ENCODE measurements at places on chromosomes 4 and X. TPM values are rescaled to one million over a fixed set of nuclear protein-coding genes. Genes with fewer than 3 reads are reported as not detected.
A peak's percentile ranks its signal among the peaks of the same experiment; 100 is the strongest.

- H3K36me3 ChIP-seq = no peaks in the 10 kb centered on the region
- no peak for DNase-seq
- H3K4me1 ChIP-seq = no peaks in the 10 kb centered on the region
- H3K27me3 ChIP-seq = no peaks in the 10 kb centered on the region
- no peak overlapping the region for H3K4me3 ChIP-seq
Observed at GRCh38 chrX:35726176-35726575, 72.0 kb upstream of the MAGEB16 start.

DNA sequence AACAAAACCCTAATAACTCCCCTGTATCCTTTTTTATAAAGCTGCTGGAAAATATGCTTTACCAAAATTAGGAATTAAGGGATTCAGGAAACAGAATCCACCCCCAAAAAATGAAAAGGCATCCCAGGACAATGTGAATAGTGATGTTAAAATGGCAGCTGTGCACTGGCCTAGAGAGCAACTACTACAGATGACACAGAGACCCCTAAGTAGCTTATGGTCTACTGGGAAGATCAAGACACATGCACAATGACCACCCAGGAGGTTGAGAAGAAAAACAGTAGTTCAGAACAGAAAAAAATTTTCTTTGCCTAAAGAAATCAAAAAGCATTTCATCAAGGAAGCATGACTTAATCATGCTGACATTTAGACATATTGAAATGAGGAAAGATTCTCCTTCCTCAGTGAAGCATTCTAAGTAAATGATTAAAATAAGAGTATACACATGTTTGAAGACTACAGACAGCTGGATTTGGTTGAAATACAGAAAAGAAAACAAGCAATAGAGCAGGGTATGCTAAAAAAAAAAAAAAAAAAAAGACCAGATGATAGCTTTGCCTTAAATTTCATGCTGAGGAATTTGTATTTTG lies 117.3 kb downstream of the WDFY3 start:
- H3K4me1 ChIP-seq = no peaks in the 10 kb centered on the region
- no peak overlapping the region for H3K27ac ChIP-seq
- DNase-seq = no peak
- H3K36me3 ChIP-seq = no peaks in the 10 kb centered on the region
- H3K4me3 ChIP-seq = no peak overlapping the region

DNA sequence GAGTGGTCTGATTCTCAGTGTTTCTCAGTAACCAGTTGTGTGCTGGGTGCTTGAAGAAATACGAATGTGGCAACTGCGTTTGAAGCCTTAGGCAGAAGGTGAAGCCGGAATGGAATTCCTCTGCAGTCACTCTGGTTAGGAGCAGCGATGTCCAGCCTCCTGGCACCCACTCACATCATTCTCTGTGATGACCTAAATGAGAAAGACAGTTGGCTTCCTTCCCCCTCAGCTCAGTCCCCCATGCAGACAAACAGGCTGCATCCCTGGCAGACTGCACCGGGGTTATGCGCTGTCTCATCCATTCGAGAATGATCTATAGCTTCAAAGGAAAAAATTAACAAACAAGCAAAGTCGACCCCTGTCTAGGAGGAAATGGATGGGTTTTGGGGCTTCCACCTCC lies 170.1 kb upstream of the SCML1 start:
- no peaks in the 10 kb centered on the region for H3K4me1 ChIP-seq
- DNase-seq = no peak
- no peak overlapping the region for H3K27ac ChIP-seq
- H3K36me3 ChIP-seq = no peaks in the 10 kb centered on the region

GRCh38 chr4:27685947-27686346 lies 825.3 kb downstream of the STIM2 start:
- no peaks in the 10 kb centered on the region for H3K36me3 ChIP-seq
- no peaks in the 10 kb centered on the region for H3K4me1 ChIP-seq
- H3K27ac ChIP-seq = no peak overlapping the region
- no peak overlapping the region for H3K4me3 ChIP-seq

DNA sequence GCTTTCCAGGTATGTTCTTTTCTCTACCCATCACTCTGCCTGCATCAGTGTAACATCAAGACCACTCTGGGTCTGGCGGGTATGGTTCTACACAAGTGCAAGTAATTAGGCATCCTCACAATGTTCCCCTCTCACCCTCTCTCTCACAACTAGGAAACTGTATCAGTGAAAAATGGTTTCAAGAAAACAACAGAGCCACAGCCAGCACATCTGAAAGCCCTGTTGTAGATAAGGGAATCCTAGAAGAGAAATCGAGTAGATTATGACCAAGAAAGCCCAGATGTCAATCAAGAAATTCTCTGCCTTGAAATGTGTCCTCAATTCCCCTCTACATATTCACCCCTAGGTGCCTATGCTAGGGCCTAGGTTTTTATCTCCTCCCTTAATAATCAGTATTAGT lies 281.3 kb upstream of the ANKRD50 start:
- H3K4me1 ChIP-seq = no peaks in the 10 kb centered on the region
- H3K36me3 ChIP-seq = no peaks in the 10 kb centered on the region
- H3K27me3 ChIP-seq = no peaks in the 10 kb centered on the region
- no peak overlapping the region for H3K4me3 ChIP-seq
- DNase-seq = no peak

- H3K36me3 ChIP-seq = no peaks in the 10 kb centered on the region
- no peaks in the 10 kb centered on the region for H3K27me3 ChIP-seq
- DNase-seq = no peak
- no peak overlapping the region for H3K4me3 ChIP-seq
Observed at GRCh38 chrX:136417806-136418205, 69.9 kb upstream of the BRS3 start.

DNA sequence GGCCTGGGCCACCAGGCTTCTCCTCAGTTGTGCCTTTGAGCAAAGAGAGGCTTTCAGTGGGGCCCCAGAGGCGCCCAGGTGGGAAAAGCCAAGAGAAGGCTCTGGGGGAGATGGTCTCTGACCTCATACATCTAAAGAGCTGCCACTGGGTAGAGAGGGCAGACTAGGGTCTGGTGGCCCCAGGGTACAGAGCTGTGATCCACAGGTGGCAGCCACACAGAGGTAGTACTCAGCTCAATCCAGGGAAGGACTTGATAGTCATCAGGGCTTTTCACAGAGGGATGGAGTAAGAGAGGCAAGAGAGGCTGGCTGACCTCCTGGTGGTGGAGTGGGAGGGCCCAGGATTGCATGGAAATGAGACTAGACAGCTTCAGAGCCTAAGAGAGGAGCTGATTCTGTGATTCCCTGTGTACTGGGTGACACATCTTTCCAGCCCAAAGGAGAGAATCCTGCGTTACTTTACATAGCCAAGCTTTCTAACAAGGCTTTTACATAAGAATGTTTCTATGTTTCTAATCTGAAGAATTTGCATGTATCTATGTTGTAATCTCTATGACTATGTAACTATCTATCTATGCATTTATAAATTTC lies 53.2 kb upstream of the PJA1 start:
- no peaks in the 10 kb centered on the region for H3K36me3 ChIP-seq
- DNase-seq = no peak
- no peak overlapping the region for H3K27ac ChIP-seq
- H3K27me3 ChIP-seq = no peaks in the 10 kb centered on the region

GRCh38 chr4:138259271-138259670 lies 17.1 kb upstream of the SLC7A11 start:
- no peak overlapping the region for H3K27ac ChIP-seq
- no peak for DNase-seq
- no peaks in the 10 kb centered on the region for H3K27me3 ChIP-seq
- H3K36me3 ChIP-seq = no peaks in the 10 kb centered on the region
- no peaks in the 10 kb centered on the region for H3K4me1 ChIP-seq

GRCh38 chr4:130335417-130336194 lies 1239.7 kb downstream of the C4orf33 start:
- DNase-seq = no peak

GRCh38 chr4:159240687-159241086 lies 137.8 kb downstream of the RAPGEF2 start:
- DNase-seq = no peak
- no peak overlapping the region for H3K27ac ChIP-seq
- no peaks in the 10 kb centered on the region for H3K4me1 ChIP-seq
- no peak overlapping the region for H3K4me3 ChIP-seq
- H3K27me3 ChIP-seq = no peaks in the 10 kb centered on the region

DNA sequence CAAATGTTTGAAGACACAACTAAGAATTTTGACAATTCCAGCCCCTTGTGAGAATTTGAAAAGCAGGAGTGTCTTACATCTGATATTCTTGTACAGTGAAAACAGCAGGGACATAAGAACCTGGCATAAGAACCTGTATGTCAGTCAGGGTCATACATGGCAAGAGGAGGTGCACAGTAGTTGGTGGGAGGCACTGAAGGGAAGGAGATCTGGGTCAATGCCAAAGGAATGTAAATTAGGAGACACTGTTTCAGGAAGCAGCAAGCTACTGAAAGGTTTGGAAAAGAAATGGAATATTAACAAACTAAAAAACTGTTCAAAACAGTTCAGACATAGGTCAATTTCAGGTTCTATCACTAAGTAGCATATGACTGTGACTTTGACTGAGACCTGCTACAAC lies 25.0 kb upstream of the SPP1 start:
- H3K4me1 ChIP-seq = no peaks in the 10 kb centered on the region
- H3K27me3 ChIP-seq = no peaks in the 10 kb centered on the region
- no peak overlapping the region for H3K4me3 ChIP-seq
- no peaks in the 10 kb centered on the region for H3K36me3 ChIP-seq

GRCh38 chr4:95263391-95263790 lies 285.4 kb downstream of the UNC5C start:
- H3K27me3 ChIP-seq = no peaks in the 10 kb centered on the region
- no peaks in the 10 kb centered on the region for H3K4me1 ChIP-seq

- H3K4me3 ChIP-seq = peak overlapping the region; percentile 84
- H3K36me3 ChIP-seq = no peaks in the 10 kb centered on the region
- no peak for DNase-seq
- peaks cover 10% of the 10 kb centered on the region for H3K4me1 ChIP-seq
Observed at GRCh38 chrX:71107762-71108360, 1.3 kb upstream of the CXorf65 start.

- no peak overlapping the region for H3K4me3 ChIP-seq
- DNase-seq = no peak
- peaks cover 15% of the 10 kb centered on the region for H3K4me1 ChIP-seq
- no peak overlapping the region for H3K27ac ChIP-seq
Observed at GRCh38 chr4:86927843-86928395, 6.9 kb upstream of the AFF1 start.

GRCh38 chrX:54492340-54492739 lies 3.7 kb downstream of the FGD1 start:
- no peak for DNase-seq
- no peak overlapping the region for H3K4me3 ChIP-seq
- no peaks in the 10 kb centered on the region for H3K36me3 ChIP-seq
- no peak overlapping the region for H3K27ac ChIP-seq
- H3K4me1 ChIP-seq = no peaks in the 10 kb centered on the region

- H3K27ac ChIP-seq = no peak overlapping the region
- H3K36me3 ChIP-seq = no peaks in the 10 kb centered on the region
Observed at GRCh38 chrX:45513042-45513441, 312.4 kb upstream of the DIPK2B start.

The IL21 gene
- not detected for polyA plus RNA-seq

The MAPK10 gene
- polyA plus RNA-seq = 3.8 TPM

GRCh38 chrX:18075603-18076002 lies 145.1 kb downstream of the BEND2 start:
- no peaks in the 10 kb centered on the region for H3K4me1 ChIP-seq
- DNase-seq = no peak

DNA sequence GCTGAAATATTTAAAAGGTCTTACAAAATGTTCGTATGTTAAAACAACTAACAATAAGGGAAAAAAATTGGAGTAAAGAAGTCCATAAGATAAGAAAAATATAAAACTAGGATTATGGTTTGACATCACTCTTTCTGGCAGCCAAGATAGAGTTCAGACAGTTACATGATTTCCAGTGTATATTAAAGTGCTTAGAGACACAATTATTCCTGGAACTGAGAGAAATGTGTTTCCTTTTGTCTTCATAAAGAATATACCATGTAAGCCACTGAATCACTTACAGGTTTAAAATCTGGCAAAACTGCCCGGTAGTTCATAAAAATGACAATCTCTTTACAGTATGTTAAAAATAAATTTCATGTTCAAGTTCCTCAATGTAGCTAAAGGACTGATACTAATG lies 538.7 kb upstream of the ATOH1 start:
- H3K27me3 ChIP-seq = no peaks in the 10 kb centered on the region
- H3K4me3 ChIP-seq = no peak overlapping the region
- no peak overlapping the region for H3K27ac ChIP-seq
- H3K4me1 ChIP-seq = no peaks in the 10 kb centered on the region
- no peak for DNase-seq

The SPANXD gene
- not detected for polyA plus RNA-seq

The MGAT4D gene
- polyA plus RNA-seq = not detected

GRCh38 chr4:150476776-150477175 lies 105.2 kb upstream of the MAB21L2 start:
- no peaks in the 10 kb centered on the region for H3K4me1 ChIP-seq
- H3K27ac ChIP-seq = no peak overlapping the region
- no peaks in the 10 kb centered on the region for H3K36me3 ChIP-seq
- H3K4me3 ChIP-seq = no peak overlapping the region

The IL2 gene
- not detected for polyA plus RNA-seq

DNA sequence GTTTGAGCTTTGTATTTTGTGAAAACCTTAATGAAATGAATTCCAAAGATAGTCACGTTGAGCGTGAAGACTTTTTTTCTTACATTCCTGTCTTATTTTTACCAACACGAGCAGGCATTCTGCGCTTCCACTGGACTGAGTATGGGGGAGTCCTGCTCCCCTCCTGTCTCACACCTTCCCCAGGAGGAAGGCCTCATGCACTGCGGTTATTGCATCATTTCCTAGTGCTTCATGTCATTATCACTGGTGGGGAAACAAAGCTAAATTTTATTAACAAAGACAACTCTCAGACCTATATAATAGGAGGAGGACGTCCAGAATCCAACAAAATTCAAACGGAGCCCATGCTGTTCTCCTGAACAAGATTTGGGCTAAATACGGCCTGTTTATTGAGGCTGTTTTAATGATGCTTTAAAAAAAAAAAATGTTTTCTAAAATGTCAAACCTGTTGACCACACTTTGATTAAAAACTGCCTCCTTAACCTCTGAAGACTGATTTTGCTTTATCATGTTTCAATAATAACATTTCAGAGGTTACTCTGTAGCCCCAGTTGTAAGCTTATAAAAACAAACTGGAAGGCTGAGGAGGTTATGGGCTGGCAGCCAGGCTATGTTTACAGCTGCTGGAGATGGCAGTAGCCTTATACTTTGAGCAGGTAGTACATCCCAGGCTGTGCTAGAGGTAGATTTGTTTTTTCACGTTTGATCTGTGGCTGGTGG lies 118.0 kb downstream of the SOWAHB start:
- DNase-seq = no peak
- H3K36me3 ChIP-seq = no peaks in the 10 kb centered on the region
- no peak overlapping the region for H3K27ac ChIP-seq
- no peak overlapping the region for H3K4me3 ChIP-seq
- H3K27me3 ChIP-seq = no peaks in the 10 kb centered on the region

The NSD2 gene
- polyA plus RNA-seq = 32.2 TPM

GRCh38 chrX:107549504-107549903 lies 78.8 kb upstream of the PRPS1 start:
- no peaks in the 10 kb centered on the region for H3K36me3 ChIP-seq
- no peaks in the 10 kb centered on the region for H3K4me1 ChIP-seq
- DNase-seq = no peak
- no peak overlapping the region for H3K27ac ChIP-seq
- no peak overlapping the region for H3K4me3 ChIP-seq

The TRIM75 gene
- not detected for polyA plus RNA-seq

The PRKG2 gene
- not detected for polyA plus RNA-seq

The IGSF1 gene
- not detected for polyA plus RNA-seq

Measured in GM12878 (cell line).